ENCODE measurements at places on chromosomes 2 and 18.

GRCh38 chr2:85277416-85278158 lies 50.2 kb downstream of the TGOLN2 start:
- peak; percentile 59 for DNase-seq

- DNase-seq, result no peak
Measured at GRCh38 chr2:9331704-9332103, 91.6 kb downstream of the ITGB1BP1 start.

DNA sequence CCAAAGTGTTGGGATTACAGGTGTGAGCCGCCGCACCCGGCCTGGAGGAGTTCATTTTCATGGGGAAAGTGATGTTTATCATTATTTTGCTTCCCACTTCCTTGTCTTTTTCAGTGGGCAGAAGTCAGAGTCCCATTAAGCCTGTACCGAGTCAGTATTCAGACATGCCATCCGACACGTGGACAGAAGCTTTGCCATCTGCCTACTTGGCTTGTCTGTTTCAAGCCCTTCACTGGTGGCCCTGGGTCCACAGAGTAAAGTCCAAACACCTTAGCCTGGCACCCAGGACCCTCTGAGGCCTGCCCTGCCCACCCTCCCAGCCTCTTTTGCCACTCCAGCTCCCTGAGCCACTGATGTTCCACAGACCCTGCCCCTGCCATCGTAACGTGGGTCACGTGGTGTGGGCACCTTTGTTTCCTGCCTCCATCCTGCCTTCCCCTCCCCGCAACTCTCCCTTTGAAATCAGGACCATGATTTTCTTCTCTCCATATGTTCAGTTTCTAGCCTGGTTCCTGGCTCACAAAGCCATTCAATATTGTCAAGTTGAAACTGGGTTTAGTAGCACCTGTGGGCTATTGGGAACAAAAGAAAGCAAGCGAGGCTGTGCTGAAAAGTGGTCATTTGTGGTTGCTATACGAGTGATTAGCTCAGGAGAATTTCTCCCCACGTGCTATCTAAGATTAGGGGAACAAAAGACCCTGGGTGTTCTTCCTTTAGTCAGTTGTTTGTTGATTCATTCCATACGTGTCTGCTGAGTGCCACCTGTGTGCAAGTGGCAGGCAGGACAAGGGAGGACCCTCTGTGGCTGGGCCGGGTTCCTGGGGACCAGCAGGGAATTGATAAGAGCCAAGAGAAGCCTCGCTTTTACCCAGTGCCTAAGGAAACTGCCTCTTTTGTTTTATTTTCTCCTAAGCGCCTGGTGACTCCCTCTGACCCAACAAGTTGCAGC lies 5.1 kb upstream of the ODC1 start:
- DNase-seq, result no peak

DNA sequence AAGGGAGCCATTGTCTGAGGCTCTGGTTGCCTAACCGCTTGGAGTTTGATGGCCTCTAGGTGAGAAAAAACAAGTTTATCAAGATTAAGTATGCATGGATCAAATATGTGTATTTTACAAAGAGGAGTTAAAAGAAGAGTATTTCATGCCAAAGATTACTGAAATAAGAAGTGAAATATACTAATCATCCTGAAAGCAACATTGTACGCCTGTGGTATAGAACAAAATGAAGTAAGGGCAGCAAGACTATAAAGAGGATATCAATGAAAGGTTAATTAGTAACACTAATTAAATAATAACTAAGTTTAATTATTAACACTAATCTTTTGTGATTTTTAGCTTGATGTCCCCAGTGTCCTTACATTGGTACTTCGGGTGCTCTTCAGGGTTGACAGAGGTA lies 276.7 kb downstream of the CALCRL start:
- DNase-seq, result no peak

DNA sequence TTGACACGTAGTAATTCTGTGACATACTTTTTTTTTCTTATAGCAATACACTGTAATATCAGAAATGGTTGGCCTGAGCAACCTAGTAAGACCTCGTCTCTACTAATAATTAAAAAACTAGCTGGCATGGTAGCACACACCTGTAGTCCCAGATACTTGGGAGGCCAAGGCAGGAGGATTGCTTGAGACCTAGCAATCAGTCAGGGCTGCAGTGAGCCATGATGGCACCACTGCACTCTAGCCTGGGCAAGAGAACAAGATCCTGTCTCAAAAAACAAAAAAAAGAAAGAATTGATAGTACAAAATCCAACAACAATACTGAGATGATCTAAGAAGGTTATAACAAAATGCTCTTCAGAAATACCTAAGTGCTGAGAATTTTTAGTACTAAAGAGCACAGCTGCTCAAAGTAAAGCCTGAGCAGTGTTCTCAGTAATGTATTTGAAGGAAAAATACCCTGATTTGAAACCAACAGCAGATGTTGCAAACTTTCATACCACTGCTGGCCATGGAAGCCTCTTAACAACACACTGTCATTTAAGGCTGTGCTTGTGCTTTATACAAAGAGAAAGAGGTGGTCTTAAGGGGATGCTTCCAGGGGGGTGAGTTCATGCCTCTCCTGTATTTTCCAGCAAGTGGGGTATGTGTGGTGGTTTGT lies 132.6 kb upstream of the CDCA7 start:
- no peak for DNase-seq

DNA sequence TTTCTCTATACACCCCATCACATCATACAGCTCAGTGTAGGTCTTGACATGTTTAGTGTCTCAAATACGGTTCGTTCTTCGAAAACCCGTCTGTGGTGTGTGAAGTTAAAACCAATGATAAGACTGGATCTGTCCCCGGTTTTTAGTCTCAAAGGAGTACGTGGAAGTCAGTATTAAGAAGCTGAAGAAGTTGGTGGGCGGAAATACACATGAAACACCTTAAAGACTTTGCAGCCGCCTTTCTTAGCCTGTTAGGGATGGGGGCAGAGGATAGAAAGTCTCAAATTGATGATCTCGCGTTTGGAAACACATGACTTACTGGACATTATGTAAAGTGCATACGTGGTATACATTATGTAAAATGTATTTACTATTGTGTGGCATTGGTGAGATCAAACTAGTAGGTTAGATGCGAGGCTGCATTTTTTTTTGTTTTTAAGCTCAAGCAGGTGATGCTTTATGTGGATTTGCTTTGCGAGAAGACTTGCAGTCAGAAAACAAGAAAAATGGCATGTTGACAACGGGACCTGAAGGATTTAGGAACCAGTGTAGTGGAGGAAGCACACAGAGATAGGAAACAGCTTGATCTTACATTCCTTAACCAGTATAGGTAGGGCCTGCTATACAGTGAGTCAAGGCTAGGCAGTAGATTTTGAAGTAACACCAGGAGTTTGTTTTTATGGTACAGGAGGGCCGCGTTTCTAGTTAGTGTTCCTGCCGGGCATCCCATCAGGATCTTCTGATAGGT lies 1.2 kb downstream of the CNOT11 start:
- no peak for DNase-seq

DNA sequence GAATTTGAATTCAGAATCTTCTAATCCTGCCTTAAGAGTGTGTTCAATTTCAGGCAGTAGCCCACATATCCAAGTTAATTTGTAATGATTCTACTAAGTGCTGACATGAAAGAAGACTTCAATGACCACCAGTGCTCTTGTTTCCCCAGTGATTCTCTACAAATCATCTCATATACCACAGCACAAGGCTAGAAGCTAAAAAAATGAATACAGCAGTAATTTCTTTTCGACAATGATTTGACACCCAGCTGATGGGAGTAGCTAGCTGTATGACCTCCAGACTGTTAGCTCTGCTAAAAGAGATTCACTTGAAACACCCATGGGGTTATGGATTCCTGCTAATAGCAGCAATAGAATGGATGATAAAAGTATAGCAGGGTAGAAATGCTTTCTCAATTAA lies 217.0 kb upstream of the TMEFF2 start:
- DNase-seq, result no peak

DNA sequence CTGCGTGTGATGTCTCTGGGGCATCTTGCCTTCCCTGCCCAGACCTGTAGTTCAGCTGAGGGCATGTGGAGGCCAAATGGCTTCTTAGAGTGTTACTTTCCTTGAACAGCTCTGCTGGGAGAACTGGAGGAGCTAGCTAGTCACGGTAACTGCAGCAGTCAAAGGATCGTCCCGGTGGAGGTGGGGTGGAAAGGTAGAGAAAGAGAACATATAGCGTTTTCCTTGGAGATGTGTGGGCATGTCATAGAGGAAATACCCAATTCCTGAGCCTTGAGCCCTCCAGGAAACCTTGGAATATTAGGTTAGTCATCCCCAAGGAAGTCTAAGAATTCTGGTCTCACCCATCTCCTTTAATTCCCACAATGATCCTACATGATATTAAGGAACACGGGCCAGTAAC lies 33.5 kb upstream of the IL37 start:
- peak; percentile 81 for DNase-seq

DNA sequence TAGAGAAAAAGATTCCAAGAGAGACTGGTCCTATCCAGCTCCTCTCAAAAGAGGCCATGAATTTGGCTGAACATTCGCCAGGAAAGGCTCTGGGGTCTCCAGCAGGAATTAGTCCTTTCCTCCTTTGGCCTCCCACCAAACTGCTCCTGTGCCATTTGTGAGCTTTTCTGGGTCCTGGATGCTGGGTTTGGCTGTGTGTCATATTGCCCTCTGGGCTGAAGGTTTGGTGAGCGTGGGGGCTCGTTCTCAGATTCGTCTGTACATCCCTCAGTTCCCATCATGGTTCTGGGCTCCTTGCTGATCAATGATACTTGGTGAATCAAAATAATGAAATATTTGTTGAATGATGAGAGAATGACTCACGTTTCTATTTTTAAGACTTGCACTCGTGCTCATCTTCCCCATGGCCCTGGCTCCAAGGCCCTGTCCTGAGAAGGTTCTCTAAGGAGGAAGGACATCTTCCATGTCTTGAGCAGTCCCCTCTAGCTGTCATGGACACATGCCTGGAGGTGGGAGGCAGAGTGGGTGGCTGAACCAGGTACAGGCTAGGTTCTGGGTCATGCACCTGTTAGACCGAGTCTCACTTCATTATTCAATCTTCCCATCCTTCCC lies 47.8 kb upstream of the RHOB start:
- no peak for DNase-seq
